ENCODE measurements at places on chromosomes 4 and X.
A peak's percentile ranks its signal among the peaks of the same experiment; 100 is the strongest.

DNA sequence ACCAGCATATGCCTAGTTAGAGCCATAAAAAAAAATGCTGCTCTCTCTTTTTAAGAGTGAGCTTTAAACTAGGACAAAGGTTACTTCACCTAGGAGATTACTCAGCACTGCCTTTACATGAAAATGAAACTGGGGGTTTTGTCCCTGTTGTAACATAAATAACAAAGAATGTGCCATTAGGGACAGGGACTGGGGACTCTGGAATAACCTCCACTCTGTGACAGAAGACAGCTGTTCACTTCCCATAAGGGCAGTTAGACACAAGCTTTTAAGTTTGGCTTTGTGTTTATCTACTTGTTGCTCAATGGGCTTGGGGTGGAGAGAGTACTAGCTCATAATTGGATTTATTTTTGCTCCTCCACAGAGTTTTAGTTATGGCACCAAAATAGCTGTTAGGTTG, 11.9 kb downstream of the ENPEP start:
- DNase-seq: no peak

DNA sequence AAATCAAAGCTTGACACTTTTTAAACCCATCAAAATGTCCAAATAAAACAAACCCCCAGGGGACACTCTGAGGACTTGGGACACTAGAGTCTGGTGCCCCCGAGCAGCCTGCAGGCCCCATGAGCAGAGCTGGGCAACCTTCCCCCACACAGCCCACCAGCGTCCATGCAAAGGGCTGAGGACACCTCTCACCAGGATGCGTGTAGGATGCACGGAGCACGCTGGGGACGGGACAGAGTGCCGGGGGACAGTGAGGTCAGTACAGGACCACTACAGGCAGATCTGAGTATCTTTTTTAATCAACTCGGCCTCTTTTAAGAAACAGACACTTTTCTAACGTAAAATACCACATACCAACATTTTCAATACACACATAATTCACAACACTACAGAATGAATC, 6.9 kb downstream of the GAK start:
- no peak for DNase-seq

- no peak for DNase-seq
Observed at GRCh38 chr4:96102541-96103026, 262.7 kb downstream of the PDHA2 start.

DNA sequence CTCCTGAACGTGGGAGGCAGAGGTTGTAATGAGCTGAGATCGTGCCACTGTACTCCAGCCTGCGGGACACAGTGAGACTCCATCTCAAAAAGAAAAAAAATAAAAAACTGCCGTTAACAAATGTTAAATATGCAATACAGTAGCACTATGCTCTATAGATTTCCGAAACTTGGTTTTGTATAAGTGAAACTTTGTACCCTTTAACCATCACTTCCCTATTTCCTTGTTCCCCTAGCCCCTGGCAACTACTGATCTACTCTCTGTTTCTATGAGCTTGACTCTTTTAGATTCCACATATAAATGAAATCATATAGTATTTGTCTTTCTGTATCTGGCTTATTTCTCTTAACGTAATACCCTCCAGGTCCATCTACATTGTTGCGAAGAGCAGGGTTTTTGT, 74.1 kb downstream of the TAB3 start:
- no peak for DNase-seq

- no peak for DNase-seq
Observed at GRCh38 chr4:4460759-4461158, 73.9 kb downstream of the NSG1 start.

GRCh38 chr4:101064541-101065180, 282.7 kb downstream of the PPP3CA start:
- no peak for DNase-seq

DNA sequence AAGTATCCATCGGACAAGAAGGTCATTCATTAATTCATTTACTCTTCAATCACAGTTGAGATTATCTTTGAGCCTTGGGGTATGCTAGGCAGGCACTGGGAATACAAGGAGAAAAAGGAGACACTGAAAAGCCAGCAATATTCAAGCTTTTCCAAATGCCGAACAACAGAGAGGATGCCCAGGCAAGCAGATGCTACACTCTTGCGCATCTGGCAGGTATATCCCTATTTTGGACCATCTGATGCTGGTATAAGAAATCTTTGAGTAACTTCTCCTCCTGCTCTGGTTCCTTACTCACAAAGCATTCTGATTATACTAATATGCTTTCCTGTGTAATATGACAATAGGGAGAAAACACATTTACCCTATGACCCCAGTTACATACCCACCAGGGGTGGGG, 354.9 kb downstream of the CBLL2 start:
- no peak for DNase-seq

DNA sequence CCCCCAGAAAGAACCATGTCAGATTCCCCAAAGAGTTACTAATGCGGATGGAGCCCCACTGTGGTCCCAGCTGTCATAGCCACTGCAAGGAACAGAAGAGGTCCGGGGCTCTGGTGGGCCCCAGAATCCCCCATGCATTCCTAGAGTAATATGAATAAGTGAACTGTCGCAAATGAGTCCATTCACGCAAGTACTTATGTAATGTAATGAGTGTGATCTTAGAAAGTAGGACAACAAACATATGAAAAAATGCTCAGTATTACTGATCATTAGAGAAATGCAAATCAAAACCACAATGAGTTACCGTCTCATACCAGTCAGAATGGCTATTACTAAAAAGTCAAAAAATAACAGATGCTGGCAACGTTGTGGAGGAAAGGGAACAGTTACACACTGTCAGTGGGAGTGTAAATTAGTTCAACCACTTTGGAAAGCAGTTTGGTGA, 141.5 kb upstream of the RBPJ start:
- DNase-seq: no peak

- DNase-seq: no peak
Observed at GRCh38 chr4:94375364-94375763, 32.7 kb upstream of the HPGDS start.

GRCh38 chrX:102720237-102721168, at the start of gene GPRASP3:
TSS of gene GPRASP3 (plus strand) at chrX:102720743. CDS start at chrX:102748996, 28,253 bp downstream.
- DNase-seq: peak; percentile 42

DNA sequence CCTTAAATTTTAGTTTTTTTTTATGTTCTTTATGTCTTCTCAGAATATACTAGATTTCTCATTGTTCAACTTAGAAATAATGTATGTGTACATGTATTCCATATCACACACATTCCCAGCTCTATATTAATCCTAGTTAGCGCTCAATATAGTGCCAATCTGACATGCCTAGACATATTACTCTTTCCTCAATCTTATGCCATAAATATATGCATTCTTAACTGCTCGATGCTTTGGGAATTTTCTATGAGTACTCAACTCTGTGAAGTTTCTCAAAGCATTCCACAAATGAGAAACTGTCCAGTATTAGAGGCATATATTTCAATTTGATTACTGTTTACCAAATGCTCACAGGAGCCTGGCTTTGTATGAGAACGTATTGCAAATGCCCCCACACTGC, 231.2 kb upstream of the VEGFC start:
- DNase-seq: no peak

GRCh38 chrX:104113222-104113965, 1.1 kb downstream of the ZCCHC18 start:
- DNase-seq: peak; percentile 22

DNA sequence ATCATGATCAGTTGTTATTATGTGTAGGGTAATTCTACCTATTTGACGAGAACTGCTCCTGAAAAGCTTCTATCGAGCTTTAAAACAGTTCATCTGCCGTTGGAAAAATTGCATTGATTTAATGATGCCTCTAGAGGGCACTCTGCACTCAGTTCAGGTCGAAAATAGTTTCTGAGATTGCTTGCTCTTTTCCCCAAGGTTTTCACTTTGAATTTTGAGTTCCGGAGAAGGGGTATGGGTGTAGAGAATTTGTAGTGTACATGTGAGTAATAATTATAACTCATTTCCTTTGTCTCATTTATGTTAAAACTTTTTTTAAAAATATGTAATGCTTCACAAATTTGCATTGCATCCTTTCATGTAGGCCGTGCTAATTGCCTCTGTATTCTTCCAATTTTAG, 28.4 kb upstream of the TNIP3 start:
- peak; percentile 16 for DNase-seq

DNA sequence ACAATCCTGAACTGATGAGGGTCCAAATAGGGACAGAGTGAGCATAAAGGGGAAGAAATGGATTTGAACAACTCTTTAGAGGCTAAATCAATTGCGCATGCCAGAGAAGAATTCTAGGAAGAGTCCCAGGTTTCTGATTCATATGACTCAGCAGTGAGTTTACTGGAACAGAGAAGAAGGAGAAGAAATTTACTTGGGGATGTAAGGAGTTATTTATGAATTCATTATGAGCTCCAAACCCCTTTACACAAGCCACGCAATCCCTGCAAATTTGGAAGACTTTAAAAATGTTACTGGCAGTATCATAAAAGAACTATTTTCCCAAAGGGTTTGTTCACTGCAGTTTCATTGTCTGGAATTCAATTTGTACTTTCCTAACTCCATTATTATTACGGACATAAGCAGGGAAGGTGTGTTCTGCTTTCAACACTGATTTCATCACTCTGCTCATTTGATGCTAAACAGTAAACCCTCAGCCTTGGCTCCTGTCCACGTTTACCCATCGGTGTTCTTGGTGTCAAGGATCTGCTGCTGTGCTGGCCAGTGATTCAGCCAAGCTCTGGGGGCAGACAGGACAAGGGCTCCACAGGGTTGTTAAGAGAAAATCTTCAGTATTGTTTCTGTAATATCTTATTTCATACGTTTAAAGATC, 273.7 kb downstream of the HNRNPD start:
- no peak for DNase-seq
